OCI-M1 (cell line): ENCODE measurements at places on chromosomes 3 and 15.

- DNase-seq, result no peak
Observed at GRCh38 chr15:99058421-99058870, 46.4 kb upstream of the SYNM start.

- DNase-seq, result no peak
Observed at GRCh38 chr3:112338021-112338726, 5.2 kb downstream of the CD200 start.

DNA sequence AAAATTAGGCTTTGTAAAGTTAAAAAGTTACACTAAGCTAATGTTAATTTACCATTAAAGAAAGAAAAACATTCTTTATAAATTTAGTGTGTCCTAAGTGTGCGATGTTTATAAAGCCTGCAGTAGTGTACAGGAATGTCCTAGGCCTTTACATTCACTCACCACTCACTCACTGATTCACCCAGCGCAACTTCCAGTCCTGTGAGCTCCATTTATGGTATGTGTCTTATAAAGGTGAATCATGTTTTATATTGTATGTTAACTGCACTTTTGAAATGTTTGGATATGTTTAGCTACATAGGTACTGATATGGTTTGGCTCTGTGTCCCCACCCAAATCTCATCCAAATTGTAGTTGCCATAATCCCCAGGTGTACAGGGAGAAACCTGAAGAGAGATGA is 549.7 kb upstream of the EPHA6 start:
- DNase-seq, result no peak

DNA sequence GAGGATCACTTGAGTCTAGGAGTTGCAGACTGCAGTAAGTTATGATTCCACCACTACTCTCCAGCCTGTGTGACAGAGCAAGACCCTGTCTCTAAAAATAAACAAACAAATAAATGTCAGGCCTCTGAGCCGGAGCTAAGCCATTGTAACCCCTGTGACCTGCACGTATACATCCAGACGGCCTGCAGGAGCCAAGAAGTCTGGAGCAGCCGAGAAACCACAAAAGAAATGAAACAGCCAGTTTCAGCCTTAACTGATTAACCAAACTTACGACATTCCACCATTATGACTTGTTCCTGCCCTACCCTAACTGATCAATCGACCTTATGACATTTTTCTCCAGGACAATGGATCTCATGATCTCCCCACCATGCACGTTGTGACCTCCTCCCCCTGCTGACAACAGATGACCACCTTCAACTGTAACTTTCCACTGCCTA is 32.5 kb upstream of the ZKSCAN7 start:
- peak; percentile 30 for DNase-seq

DNA sequence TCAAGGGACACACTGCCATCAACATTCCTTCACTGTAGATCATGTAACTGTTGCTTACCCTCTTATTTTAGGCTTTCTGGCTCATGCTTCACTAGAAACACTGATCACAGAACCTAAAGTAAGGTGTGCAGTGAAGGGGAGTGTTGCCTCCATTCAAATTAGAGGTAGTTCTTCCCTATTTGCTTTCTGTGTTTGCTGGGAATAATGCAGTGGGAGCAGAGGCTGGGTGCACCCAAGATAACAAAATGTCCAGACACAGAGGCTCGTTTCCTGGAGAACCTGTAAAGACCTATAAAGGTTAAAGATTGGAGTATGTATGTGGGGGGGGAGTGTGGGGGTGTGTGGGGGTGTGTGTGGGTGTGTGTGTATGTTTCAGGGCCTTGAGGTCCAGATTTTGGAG is 2.1 kb upstream of the CLDN18 start:
- no peak for DNase-seq
